ENCODE measurements at places on chromosomes 2 and 18. TPM values are rescaled to one million over a fixed set of nuclear protein-coding genes. Genes with fewer than 3 reads are reported as not detected.

The RESP18 gene
- total RNA-seq = not detected

The TMEM178A gene
- 7.5 TPM for total RNA-seq

The CIDEA gene
- not detected for total RNA-seq

The MAB21L4 gene
- total RNA-seq = 0.15 TPM
